ENCODE measurements at places on chromosomes 3 and 15.

GRCh38 chr15:61892140-61892539, 168.1 kb downstream of the VPS13C start:
- H3K27me3 ChIP-seq: no peaks in the 10 kb centered on the region
- H3K27ac ChIP-seq: no peak overlapping the region
- DNase-seq: no peak
- H3K4me1 ChIP-seq: no peaks in the 10 kb centered on the region

DNA sequence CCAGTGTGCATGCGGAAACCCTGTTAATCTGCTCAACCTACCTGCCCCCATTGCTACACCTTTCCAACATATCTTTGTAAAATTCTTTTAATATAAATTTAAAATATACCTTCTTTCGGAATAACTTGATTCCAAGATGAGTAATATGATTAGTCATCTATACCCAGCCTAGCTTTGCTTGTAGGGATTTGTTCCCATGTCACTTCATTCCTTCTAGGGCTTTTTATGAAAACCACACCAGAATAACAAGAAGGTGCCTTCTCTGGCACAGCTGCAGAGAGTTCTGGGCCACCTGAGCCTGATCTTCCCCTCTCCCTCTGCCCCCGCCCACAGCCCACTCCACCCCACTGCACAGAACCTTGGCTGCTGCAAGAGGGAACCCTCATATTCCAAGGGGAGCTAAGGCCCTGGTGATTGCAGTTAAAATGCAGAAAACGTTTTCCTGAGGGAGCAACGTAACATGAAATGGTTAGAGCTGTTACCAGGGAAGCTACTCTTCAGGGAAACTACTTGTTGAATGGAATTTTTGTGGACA, 38.6 kb upstream of the HACD2 start:
- H3K4me3 ChIP-seq: no peak overlapping the region
- DNase-seq: no peak
- peaks cover 9% of the 10 kb centered on the region for H3K4me1 ChIP-seq
- no peak overlapping the region for H3K27ac ChIP-seq
- no peaks in the 10 kb centered on the region for H3K27me3 ChIP-seq

GRCh38 chr15:51623386-51623938, 891 bp upstream of the DMXL2 start:
- DNase-seq: no peak
- H3K36me3 ChIP-seq: no peaks in the 10 kb centered on the region
- H3K27me3 ChIP-seq: peaks cover 28% of the 10 kb centered on the region
- H3K4me1 ChIP-seq: peaks cover 18% of the 10 kb centered on the region
- H3K4me3 ChIP-seq: peak overlapping the region; percentile 93

DNA sequence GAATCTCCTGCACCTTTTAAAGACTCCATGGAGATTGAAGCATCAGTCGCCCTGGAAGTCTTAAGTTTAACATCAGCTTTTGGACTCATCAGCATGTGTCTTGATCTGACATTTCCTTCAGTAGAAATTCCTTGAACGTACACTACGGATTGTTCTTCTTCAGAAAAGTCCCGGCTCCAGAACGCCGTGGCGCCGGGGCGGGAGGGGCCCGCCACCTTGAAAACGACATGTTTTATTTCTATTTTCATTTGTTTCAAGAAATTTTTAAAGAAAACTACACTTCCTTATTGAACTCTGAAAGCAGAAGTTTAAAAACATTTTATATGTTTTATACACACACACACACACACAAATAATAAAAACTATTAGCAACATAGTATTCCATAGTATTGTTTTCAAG, 32.6 kb upstream of the RAP2B start:
- H3K27me3 ChIP-seq: no peaks in the 10 kb centered on the region
- DNase-seq: no peak
- H3K4me3 ChIP-seq: no peak overlapping the region

DNA sequence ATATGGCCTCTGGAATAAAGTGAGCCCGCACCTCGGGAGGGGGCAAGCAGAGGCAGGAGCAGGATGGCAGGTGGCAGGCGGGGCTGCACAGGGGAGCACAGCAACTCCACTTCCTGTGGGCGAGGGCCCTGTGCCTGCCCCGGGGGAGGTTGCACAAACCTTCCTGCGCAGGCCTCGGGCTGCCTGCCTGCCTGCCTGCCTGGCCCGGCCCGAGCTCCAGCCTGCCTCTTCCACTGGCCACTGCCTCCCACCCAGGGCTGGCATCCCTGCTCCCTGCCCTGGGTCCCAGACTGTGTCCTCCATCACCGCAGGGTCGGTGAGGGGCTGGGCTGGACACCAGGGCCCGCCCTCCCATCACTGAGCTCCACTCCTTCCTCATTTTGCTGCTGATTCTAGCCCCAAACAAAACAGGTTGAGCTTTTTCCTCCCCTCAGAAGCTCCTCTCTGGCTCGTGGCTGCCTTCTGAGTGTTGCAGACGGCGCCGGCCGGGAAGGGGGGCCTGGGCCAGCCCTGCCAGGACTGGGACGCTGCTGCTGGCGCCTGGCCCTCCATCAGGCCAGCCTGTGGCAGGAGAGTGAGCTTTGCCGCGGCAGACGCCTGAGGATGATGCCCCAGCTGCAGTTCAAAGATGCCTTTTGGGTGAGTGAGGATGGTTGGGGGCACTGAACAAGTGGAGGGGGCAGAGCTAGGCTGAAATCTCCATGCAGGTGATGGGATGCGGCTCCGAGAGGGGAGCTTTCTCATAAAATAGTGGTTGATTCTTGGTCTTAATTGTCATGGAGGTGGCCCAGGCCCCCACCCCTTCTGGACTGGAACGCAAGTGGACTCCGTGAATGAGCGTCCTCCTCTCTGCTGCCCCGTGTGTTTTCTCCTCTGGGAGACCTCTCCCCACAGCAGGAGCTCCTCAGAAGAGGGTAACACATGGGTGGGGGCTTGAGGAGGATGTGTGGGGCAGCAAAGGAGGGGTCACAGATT, at the start of gene PSTPIP1:
Gene PSTPIP1 (plus strand): TSS at position 156 of the 975 bp plus-strand sequence. CDS start 448 bp downstream, at position 604.
- no peaks in the 10 kb centered on the region for H3K4me1 ChIP-seq
- no peak within 1 kb of the TSS for H3K4me3 ChIP-seq
- no peak within 1 kb of the TSS for H3K27ac ChIP-seq
- DNase-seq: no peak
- H3K36me3 ChIP-seq: no peaks in the 10 kb centered on the region
- no peaks in the 10 kb centered on the region for H3K27me3 ChIP-seq

GRCh38 chr3:129576514-129577352, 29.7 kb downstream of the PLXND1 start:
- DNase-seq: no peak
- no peak overlapping the region for H3K27ac ChIP-seq
- H3K4me1 ChIP-seq: no peaks in the 10 kb centered on the region

- H3K27me3 ChIP-seq: no peaks in the 10 kb centered on the region
- no peak overlapping the region for H3K4me3 ChIP-seq
- no peak for DNase-seq
Observed at GRCh38 chr3:162507397-162507796, 1010.8 kb downstream of the OTOL1 start.

DNA sequence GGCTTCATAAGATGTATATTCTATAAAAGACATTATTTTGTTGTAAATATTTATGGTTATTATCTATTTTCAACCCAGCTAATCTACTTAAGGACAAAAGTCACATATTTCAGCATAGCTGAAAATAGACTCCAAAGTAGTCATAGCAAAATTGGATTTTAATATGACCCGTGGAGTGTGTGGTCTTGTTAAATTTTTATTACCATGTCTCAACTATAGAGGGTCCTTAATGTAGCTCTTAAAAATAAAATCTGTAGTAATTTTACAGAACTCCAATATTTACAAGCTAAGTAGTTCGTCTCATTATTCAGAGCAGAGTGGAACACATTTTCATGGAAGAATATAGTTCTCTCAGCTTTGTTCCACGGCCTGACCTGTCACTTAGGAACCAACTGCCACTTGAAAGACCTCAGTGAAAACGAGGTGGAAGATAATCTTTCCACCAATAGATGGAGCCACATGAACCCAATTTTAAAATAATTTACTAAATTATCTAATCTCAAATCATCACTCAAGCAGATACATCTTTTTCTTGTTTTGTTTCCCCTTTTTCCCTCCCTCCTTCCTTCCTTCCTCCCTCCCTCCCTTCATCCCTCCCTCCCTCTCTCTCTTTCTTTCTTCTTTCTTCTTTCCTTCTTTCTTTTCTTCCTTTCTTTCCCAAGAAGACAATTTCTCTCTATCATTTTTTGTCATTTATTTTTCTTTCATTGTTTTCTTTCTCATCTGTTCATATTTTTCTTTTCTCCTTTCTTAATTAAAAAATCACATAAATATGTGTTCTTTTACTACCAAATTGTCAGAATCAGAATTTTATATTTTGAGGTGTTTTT, 97.2 kb downstream of the CLDN1 start:
- no peaks in the 10 kb centered on the region for H3K27me3 ChIP-seq
- no peak overlapping the region for H3K4me3 ChIP-seq
- no peak overlapping the region for H3K27ac ChIP-seq
- H3K36me3 ChIP-seq: no peaks in the 10 kb centered on the region
- peak; percentile 59 for DNase-seq

DNA sequence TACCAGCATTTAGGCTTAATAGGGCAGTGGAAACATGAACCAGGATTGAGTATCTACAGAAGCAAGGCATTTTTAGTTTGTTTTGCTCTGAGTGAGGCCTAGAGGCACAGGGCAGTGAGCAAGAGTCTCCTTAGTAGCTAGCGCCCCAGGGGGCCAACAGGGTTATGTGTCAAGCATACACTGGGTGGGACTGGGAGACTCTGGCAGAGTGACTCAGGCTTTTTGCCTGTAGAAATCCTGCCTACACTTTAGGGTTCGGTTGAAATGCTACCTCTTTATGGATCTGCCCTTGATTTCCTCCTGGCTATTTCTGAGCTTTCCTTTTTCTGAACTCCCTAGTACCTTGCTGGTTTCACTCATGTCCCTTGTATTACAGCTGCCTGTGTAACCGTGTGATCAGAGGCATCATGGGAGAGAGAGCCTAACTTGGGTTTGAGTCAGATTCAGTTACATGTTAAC, 72.2 kb downstream of the TOP2B start:
- 0 out of 2 replicates have a peak overlapping the region, but pooled peaks have one; percentile 48 for H3K27ac ChIP-seq
- no peaks in the 10 kb centered on the region for H3K36me3 ChIP-seq
- H3K27me3 ChIP-seq: no peaks in the 10 kb centered on the region
- H3K4me1 ChIP-seq: no peaks in the 10 kb centered on the region
- peak; percentile 59 for DNase-seq

DNA sequence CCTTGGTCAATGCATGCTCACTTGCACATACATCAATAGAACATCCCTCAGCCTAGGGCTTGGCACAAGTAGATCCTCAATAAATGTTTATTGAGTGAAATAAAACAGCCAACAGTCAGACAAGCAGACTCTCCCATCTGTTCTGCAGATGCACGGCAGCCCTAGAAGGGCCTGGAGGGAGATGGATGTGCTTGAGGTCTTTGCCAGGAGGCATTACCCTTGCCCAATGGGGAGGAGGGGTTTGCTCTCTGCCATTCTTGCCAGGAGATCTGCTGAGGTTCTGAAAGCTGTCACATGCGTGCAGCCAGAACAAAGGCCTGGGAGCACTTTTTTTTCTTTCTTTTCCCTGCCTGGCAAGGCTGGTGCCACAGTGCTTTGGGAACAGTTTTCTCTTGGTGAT, 349.3 kb upstream of the THRB start:
- H3K4me1 ChIP-seq: peaks cover 11% of the 10 kb centered on the region
- no peak overlapping the region for H3K27ac ChIP-seq
- H3K4me3 ChIP-seq: no peak overlapping the region
- no peaks in the 10 kb centered on the region for H3K27me3 ChIP-seq
- no peak for DNase-seq

DNA sequence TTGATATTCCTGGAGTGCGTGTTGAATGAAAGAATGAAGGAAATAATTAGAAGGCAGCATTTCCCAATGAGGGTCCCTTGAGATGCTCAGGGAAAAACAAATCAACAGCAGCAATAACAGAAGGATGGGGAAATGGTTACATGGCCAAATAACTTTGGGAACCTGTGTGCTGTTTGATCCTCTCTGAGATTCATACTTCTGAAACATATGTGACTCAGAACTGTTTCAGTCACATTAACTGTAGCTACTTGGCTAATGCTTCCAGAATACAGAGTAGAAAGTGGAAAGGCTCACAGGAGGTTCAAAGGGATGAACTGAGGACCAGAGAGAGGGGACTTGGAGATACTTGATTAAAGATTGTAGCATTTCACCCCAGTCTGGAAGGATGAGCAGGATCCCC, 258.2 kb downstream of the SLCO3A1 start:
- H3K27me3 ChIP-seq: no peaks in the 10 kb centered on the region
- H3K4me1 ChIP-seq: peaks cover 9% of the 10 kb centered on the region
- H3K27ac ChIP-seq: no peak overlapping the region

DNA sequence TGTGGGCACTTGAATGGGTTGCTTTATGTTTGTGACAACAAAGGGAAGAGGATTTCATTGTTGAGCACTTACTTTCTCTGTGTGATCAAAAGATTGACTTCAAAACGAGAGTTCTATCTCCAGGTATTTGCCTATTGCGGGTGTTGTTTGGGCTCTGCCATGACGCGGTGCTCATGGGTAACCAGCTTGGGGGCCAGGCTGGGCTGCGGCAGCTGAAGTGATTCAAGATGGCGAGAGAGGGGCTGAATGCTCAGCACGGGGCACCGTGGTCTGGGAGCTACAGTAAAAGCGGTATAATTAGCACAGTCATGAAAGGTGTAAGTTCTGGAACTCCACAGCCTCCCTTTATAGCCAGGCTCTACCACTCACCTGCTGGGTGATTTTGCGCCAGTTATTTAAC, 31.0 kb upstream of the ADCY5 start:
- H3K36me3 ChIP-seq: no peaks in the 10 kb centered on the region
- no peak overlapping the region for H3K27ac ChIP-seq
- H3K4me1 ChIP-seq: no peaks in the 10 kb centered on the region
- no peak for DNase-seq
- H3K4me3 ChIP-seq: no peak overlapping the region

DNA sequence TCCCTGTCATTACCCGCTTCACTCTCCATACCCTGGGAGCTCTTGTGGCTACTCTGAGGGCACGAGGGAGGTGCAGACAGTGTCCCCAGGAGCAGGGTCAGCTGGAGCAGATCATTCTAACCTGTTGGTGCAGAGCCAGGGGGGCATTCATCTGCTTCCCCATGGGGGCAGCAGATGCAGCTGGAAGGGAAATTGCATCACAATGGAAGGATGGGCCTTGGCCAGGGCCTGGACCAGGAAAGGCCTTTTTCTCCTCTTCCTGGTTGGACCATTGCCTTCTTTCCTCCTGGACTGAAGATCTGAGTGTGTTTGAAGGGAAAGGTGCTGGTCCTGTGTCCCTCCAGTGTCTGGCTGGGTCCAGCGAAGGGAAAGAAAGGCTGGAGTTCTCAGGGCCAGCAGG, 55.7 kb downstream of the EPHB1 start:
- H3K27me3 ChIP-seq: no peaks in the 10 kb centered on the region
- H3K27ac ChIP-seq: no peak overlapping the region
- 0 out of 2 replicates have a peak, but pooled peaks cover 4% of the 10 kb centered on the region for H3K4me1 ChIP-seq
- DNase-seq: no peak
- H3K4me3 ChIP-seq: no peak overlapping the region

GRCh38 chr15:60840306-60840702, 361.4 kb upstream of the ICE2 start:
- no peaks in the 10 kb centered on the region for H3K36me3 ChIP-seq
- H3K4me1 ChIP-seq: peaks cover 4% of the 10 kb centered on the region
- no peak for DNase-seq

GRCh38 chr3:187545366-187545765, 124.8 kb downstream of the SST start:
- no peak overlapping the region for H3K27ac ChIP-seq
- no peak for DNase-seq
- no peaks in the 10 kb centered on the region for H3K36me3 ChIP-seq

- peaks cover 9% of the 10 kb centered on the region for H3K4me1 ChIP-seq
- no peaks in the 10 kb centered on the region for H3K27me3 ChIP-seq
- no peak overlapping the region for H3K4me3 ChIP-seq
- no peaks in the 10 kb centered on the region for H3K36me3 ChIP-seq
- DNase-seq: no peak
Observed at GRCh38 chr15:70316059-70316600, 218.4 kb upstream of the TLE3 start.

GRCh38 chr15:22978691-22979237, 1.4 kb downstream of the CYFIP1 start:
- H3K36me3 ChIP-seq: no peaks in the 10 kb centered on the region
- no peak overlapping the region for H3K27ac ChIP-seq
- peaks cover 46% of the 10 kb centered on the region for H3K27me3 ChIP-seq
- DNase-seq: peak; percentile 46

All from GM23338 (cell line).